Fibroblast of lung (primary cell): ENCODE measurements at places on chromosomes 6 and 20.

- DNase-seq = no peak
Observed at GRCh38 chr20:57094252-57094891, 172.1 kb downstream of the BMP7 start.

- peak; percentile 5 for DNase-seq
Observed at GRCh38 chr6:46606338-46606737, 46.3 kb downstream of the CYP39A1 start.

DNA sequence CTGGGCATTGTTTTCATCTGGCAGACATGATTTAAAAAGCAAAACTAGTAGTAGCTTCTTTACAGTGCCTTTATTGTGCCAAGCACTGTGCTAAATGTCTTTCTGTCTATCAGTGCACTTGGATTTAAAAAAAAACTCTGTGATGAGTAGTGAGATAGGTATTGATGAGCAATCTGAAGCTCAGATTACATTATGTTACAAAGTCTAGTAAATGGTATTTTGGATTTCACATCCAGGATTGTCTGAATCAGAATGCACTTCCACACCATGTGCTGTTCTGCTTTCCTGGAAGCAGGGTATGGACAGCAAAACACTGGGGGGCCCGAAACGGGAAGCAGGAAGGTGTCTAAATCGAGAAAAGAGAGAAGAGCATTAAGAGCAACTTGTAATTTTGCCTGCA, 103.4 kb upstream of the CCN2 start:
- peak; percentile 78 for DNase-seq

GRCh38 chr6:30443657-30444450, 45.5 kb upstream of the HLA-E start:
- DNase-seq = peak; percentile 30

DNA sequence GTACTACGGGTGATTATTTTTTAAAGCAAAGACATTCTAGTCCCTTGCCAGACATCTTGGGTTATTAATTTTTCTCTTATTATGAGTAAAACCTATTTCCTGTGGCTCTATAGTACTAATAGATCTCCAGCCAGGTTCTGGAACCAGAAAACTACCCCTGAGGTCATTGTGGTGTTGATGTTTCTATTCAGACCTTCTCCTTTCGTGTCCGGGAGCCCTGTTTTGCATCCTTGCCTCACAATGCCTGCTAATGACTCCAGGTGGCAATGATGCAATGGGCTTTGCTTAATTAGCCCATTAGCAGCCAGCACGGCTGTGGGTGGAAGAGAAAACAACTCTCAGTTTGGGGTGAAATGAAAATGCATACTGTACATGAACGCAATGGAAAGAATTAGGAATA, 62.9 kb upstream of the ARG1 start:
- no peak for DNase-seq

DNA sequence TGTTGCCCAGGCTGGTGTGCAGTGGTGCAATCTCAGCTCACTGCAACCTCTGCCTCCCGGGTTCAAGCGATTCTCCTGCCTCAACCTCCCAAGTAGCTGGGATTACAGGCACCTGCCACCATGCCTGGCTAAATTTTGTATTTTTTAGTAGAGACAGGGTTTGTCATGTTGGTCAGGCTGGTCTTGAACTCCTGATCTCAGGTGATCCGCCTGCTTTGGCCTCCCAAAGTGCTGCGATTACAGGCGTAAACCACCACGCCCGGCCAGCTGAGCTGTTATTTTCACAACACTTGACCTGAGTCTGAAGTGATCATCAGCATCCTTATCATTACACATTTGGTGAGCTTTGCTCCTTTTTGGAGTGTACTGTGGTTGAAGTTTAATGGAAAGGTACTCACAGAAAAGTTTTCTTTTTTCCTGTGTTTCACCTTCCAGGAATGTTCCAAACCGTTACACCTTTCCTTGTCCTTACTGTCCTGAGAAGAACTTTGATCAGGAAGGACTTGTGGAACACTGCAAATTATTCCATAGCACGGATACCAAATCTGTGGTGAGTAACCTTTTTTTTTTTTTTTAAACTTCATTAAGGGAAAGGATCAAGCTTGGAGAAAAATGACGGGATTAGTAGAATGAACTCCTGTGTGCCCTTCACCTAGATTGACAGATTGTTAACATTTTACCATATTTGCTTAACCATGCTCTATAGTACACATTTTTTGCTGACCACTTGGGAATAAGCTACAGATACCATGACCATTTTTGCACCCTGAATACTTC, 9.7 kb downstream of the RNF114 start:
- no peak for DNase-seq

DNA sequence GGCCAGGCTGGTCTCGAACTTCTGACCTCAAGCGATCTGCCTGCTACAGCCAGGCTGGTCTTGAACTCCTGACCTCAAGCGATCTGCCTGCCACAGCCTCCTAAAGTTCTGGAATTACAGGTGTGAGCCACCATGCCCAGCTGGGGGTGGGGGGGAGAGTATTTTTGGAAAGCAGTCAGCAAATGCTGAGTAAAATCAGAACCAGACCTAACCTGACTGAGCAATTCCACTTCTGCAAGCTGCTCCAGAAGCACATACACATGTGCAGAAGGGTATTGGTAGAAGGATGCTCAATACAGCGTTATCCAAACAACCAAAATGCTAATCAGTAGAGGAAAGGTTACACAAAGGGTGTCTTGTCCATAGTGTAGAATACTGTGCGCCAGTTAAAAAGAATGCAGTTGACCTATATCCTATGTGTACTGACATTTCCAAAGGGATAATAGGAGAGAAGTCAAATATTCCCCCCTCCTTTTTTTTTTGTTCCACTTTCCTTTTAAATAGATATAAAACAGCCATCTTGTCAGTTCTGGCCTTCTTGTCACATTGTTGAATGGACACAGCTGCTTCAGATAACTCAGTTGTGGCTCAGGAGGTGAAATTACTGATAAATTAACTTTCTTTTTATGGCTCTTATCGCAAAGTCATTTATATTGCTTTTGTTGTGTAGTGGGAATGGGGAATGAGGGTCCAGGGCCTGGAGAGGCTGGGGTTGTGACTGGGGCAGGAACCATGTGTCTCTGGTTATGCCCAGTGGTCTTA, 74.6 kb downstream of the DTD1 start:
- no peak for DNase-seq

DNA sequence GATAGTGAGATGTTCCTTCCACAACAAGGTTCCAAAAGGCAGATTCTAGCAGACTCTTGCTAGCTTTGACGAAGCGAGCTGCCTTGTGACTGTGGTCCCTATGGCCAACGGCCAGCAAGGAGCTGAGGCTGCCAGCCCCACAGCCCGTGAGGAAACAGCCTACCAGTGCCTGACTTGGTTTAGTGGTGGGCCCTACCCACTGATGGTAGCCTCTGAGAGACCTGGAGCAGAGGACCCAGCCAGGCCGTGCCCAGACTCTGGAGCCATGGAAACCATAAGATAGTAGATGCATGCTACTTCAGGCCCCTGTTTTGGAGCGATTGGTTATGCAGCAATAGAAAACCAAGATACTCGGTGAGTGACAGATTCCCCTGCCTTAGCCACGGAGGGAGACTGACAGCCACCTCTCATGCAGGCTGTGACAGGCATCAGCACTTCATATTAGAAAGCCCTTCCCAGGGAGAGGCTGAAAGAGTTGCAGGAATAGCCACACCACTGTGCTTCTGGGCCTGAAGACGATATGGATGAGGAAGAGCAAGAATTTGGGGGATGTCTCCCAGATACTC, 19.2 kb downstream of the PSMG4 start:
- no peak for DNase-seq

DNA sequence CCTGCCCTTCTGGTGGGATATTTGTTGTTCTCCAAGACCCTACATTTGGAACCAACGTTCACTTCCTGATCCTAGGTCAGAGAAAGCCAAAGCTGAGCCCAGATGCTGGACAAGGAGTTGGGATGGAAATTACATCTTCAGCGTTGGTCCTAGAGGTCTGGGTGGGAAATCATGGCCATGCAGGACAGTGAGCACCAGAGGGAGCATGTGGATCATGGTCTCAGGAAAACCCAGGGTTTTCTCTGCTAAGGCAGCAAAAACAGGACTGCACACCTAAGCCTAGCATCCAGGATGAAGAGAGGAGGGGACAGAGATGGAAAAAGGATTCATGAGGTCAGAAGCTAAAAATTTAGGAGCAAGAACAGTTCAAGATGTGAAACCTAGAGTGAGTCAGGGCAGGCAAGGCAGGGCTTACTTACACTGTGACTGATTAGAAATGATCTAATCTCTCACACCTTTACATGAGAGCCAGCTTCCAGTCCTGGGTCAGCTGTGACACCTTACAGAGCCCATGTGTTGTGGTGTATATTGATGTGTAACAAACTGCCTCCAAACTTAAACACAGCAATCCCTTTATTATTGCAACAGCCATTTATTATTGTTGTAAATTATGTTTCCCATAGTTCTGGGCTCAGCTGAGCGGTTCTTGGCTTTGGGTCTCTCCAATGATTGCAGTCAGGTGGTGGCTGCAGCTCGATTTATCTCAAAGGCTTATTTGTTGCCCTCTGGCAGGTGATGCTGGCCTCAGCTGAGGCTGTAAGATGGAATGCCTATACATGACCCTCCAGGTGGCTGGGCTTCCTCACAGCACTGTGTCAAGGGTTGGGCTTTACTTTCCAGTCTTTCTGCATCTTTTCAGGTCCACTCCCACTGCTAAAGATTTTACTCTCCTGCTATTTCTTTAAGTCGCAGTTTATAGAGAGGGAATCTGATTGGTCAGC, 6.5 kb downstream of the C20orf202 start:
- no peak for DNase-seq

DNA sequence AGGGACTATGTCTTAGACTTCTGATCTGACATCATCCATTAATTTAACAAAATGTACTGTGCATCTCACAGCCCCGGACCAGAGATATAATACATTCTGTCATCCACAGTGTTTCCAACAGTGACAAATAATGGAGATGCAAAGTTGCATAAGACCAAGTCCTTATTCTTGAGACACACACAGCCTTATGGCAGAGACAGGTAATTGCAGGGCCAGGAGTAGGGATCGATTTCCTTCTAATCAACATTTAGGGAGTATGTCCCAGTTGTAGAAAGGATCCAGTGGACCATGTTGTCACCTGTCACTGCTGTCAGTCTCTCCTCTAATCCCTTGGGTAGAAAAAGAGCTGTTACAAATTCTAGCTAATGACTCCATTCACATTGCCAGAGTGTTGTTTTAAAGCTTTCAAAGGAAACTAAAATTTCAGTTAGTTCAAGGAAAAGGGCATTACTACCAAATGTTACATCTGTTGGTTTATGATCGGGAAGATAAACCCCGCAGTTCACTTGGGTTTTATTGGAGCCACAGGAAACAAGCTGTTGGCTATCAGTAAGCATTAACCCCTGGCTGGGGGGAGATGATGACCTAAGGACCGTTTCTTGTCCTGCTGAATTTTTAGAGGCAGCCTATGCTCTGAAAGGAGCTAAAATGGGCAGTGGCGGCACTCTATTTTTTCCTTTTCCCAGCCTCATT, 111.4 kb upstream of the ATXN1 start:
- no peak for DNase-seq

DNA sequence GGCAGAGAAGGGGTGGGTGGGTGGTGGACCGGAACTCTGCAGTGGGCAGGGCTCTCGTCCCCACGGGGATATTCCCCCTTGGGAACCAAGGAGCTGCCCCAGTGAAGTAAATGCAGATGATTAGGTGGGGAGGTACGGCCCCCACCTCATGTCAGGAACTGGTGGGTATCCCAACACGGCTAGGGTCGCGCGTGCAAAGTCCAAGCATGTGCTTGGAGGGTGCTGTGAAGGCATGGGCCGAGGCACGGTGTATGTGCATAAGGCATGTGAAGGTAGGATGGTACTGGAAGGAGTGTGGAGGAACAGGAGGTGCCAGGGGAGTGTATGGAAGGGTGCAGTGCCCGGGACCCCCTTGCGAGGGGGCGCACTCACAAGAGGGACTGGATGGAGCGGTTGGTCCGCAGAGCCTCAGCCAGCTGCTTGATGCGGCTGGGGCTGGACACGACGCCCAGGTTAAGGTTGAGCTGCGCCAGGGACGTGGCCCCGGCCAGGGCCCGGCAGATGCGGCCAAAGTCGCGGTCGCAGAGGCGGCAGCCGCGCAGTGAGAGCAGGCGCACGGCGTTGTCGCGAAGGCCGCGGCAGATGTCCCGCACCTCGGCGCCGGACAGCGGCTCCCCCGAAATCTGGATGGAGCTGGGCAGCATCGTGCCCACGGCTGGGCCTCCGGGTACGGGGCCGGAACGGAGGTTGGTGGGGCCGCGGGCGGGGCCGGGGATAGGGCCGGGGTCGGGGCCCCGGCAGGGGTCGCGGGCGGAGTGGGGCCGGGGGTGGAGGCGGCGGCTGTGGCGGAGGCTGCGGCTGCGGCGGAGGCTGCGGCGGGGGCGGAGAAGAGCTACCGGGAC, 783 bp downstream of the LRRC73 start:
- DNase-seq = no peak

GRCh38 chr20:5150226-5151076, 23.6 kb downstream of the CDS2 start:
- peak; percentile 37 for DNase-seq

- DNase-seq = peak; percentile 99
Observed at GRCh38 chr6:113644861-113645575, 212.1 kb upstream of the MARCKS start.
